Pulmonary artery endothelial cell (primary cell): ENCODE measurements at places on chromosomes 6 and 20. TPM values are rescaled to one million over a fixed set of nuclear protein-coding genes. Genes with fewer than 3 reads are reported as not detected.

DNA sequence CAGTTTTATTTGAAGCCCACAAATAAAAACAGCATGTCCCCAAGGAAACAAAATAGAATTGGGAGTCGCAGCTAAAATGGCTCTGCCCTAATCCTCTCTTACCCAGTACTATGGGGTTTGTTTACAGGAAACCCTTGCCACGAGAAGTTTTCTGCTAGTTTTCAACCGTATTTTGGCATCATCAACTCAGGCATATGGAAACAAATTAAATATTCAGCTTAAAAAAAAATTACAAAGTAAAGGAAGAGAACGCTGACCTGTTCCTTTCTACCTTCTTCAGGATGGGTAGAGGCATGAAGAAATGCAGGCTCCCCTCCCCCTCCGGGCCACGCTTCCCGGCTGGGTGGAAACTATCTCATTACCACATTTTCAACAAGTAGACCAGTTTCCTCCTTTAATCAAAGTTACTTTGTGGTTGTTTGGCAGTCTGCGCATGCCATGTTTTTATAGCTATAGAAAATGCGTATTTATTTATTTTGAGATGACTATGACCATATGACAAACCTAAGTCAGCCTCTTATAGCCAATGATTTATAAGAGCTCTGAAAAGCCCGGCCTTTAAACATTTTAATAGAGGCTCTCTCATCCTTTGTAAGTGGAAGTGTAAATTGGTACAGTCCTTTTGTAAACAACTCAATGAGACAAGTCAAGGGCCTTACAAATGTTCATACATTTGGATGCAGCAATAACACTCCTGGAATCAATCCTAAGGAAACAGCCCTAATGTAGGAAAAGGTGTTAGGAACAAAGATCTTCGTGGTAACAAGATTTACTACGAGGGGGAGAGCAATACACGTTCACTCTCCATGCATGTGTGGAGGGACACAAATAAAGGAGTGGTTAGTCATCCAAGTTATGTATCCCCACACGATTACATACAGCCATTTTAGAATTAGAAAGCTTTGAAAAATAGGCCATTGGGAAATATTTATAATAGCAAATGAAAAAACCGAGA, 16.1 kb upstream of the ZNF217 start:
- no peak for DNase-seq

DNA sequence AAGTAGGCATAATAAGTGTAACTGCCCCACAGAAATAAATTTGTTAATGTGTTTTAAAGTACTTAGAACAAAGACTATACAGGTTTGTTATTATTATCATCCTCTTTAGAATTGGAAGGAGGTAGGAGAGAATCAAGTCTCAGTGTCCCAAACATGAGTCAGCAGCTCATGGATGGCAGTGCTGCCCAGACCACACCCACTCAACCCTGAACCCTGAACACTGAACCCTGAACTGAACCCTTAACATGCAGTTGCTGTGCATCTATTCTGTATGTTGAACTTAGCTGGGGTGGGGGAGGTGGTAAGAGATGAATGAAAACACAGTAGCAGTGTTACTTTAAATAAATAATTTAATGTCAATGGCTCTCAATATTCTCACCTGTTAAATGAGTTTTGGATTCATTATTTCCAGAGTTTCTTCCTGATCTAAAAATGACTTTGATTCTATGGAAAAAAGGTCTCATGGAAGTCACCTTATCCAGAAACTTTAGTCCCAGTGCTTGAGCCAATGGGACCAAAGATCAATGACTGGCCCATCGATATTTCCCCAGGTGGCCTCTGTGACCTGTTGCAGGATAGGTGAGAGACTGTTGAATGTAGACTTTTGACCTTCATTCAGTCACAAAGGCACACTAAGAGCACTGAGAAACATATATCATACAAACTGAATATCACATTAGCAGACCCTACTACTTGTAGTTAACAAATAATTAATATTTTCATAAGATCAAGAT, 3.1 kb upstream of the ANKRD66 start:
- no peak for DNase-seq

GRCh38 chr6:108561742-108562502, 1.2 kb downstream of the FOXO3 start:
- no peak for DNase-seq

- DNase-seq = no peak
Observed at GRCh38 chr20:19921284-19921793, 95.8 kb upstream of the NAA20 start.

- no peak for DNase-seq
Observed at GRCh38 chr6:117906958-117907600, at the start of gene SLC35F1. SLC35F1 (plus strand) TSS chr6:117907264.

GRCh38 chr20:5843054-5843592, 92.9 kb downstream of the SHLD1 start:
- no peak for DNase-seq

- DNase-seq = no peak
Observed at GRCh38 chr6:132168961-132169360, 217.8 kb upstream of the CCN2 start.

NT5E gene
- 187 and 223 TPM in 2 replicates for total RNA-seq
